Putamen (tissue), 1 donor: ENCODE measurements at places on chromosomes 1 and 21.

- no peak for DNase-seq
These were observed 81.0 kb upstream of the ZBTB18 start for GRCh38 chr1:243970077-243970476.

DNA sequence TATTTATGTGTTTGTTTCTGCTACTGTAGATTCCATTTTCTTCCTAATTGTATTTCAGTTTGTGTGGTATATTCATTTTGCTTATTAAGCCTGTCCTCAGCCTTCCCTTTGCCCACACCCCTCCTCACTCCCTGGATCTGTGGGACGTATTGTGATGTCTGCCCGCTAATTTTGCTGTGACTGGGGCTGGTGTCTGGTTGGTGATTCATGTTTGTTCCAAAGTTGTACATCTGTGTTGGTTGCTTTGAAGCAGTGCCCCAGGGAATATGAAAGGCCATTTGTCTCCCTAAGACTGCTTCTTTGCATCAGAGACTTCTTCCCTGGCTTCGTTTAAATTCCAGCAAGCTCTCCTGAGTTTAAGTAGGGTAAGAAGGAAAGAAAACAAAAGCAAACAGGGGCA, 289.5 kb upstream of the SGIP1 start:
- DNase-seq = peak; percentile 94

- no peak for DNase-seq
These were observed 94.2 kb upstream of the SLC2A1 start for GRCh38 chr1:43052786-43053439.

GRCh38 chr1:29960156-29960755, 723.9 kb downstream of the PTPRU start:
- DNase-seq = no peak

GRCh38 chr1:30752651-30752908, 5.0 kb downstream of the LAPTM5 start:
- DNase-seq = no peak

DNA sequence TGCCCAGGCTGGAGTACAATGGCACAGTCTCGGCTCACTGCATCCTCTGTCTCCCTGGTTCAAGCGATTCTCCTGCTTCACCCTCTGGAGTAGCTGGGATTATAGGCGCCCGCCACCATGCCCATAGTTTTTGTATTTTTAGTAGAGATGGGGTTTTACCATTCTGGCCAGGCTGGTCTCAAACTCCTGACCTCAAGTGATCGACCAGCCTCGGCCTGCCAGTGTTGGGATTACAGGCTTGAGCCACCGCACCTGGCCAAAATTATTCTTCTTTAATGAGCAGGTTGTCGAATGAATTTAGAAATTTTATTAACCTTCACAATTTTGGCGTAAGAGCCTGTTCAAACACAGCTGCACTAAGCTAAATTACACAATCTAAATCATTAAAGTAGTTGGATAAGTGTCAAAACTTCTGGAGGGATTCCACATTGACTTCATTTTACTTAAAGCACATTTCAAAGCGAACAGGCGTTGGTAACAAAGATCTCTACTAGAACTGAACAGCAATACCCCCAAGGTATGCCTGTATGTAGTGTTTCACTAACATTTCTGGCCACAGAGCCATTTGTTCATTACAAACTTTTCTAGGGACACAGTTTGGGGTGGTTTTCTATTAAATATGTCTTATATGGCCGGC, 5.2 kb upstream of the CTH start:
- DNase-seq = no peak

GRCh38 chr21:34715518-34715917, 46.7 kb downstream of the CLIC6 start:
- no peak for DNase-seq

DNA sequence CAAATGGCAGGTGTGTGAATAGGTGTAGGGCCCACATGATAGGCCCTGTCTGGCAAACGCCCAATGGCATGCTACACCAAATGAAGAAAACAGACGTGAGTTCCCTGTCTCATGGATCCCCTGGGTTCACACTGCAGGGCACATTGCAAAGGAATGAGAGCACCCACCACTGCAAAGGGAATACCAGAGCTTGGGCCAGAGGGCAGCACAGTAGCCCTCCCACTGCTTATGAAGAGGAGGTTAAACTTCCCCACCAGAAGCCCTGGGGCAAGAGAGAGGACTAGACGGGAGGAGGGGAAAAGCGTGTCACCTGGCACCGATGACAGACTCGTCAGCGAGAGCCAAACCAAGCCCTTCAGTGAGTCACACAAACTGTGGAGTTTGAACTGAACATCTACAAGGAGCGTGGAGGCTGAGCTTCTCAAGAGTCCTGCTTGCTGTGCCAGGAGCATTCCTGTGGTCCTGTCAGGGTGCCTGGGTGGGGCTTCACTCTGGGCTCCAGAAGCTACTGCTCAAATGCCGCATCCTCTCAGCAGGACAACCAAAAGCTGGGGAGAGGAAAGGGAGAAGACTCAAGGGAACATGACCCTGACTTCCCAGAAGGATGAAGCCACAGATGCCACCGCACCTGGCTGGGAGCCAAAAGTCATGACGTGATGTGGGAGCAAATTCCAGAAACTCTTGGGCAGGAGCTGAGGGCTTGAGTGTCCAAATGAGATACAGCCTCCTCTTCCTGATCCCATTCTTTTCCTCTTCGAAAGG, 61.1 kb downstream of the TOMM20 start:
- DNase-seq = peak; percentile 64

DNA sequence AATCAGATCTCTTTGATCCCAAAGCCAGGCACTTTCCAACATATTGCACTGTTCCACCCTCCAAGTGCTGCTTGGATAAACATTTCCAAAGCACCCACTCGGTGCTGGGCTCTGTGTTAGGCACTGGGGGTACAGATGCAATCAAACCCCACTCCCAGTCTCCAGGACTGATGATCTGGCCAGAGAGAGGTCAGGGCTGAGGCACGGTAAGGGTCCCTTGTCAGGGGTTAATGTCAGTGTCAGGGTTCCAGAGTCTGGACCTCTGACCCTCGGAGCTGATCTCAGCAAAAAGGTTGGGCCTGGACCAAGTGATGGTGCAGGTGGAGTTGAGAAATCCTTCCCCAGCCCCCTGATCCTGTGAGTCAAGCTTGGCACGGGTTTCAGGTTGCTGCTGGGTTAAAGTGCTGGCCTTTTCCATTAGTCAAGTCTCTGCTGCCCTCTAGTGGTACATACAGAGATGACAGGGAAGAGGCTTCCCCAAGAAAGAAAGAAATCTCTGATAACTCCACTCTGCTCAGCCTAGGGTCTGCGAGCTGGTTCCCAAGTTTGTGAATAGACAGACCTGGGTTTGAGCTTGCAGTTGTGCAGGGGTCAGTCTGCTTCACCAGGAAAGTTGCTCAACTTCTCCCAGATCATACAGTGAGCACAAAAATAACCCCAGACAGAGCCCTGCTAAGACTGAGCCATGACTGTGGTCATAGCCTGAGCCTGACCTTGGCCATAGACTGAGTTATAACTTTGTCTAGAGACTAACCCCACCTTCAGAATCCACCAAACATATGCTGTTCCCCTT, 74.6 kb downstream of the DMRTA2 start:
- DNase-seq = peak; percentile 52

DNA sequence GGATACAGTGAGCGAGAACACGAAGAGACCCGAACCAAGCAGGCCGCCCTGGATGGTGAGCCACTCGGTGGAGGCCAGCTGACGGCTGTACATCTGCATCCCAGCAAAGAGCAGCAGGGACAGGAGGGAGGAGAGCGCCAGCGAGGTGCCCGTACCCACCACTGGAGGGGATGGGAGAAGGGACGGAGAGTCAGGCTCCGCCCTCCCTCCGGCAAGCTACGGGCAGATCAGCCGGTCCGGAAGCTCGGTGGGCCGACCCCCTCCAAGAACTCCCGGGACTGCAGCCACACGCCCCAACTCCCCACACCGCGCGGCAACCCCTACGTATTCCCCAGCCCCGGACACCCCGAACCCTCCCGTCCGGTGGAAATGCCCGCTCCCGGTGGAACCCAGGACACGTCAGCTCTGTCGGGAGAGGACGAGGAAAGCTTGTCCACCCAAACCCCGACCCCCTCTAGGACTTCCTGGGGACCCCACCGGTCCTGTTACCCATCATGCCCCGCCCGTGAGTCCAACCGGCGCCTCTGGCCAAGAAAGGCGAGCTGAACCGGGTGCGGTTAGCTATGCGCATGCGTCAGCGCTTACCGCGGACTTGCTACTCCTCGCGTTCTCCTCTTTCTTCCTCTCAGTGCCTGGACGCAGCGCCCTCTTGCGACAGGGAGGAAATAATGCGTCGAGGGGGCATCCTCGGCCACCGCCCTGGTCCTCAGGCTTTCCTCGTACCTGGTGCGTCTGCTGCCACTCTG, at the start of gene KRTCAP2:
Gene KRTCAP2 (minus strand): TSS at position 573 of the 746 bp plus-strand sequence. CDS start 80 bp downstream, at position 493.
- peak; percentile 95 for DNase-seq

- no peak for DNase-seq
These were observed 165.8 kb upstream of the JUN start for GRCh38 chr1:58949551-58950220.

DNA sequence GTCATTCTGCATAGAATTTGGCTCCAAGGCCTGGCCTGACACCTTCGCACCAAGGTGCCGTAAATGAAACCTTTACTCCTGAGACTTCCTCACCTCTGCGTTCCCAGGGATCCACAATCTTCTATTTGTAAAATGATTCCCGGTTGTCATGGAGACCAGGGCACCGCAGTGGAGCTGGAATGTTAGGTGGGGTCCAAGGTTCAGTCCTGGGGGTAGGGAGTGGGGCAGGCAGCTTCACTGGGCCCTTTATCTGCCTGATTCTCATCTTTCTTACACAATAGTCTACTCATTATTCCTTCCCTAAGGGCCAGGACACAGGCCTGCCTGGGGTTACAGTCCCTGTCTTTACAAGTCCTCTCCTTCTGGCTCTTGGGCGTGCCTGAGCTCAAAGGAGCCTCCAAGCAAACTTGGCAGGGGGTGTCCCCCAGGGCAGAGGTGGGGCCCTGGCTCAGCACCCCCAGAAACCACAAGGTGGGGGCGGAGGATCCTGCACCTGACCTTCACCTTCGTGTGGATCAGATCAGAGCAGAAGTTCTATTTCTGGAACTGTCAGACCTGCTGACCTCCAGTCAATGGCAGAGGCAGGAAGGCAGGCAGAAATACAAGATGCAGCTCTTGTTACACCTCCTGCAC, 51.1 kb downstream of the RIPK4 start:
- DNase-seq = no peak

- DNase-seq = no peak
These were observed 1.1 kb downstream of the TOR1AIP1 start for GRCh38 chr1:179883040-179883744.

GRCh38 chr1:233277637-233278606, 17.6 kb downstream of the PCNX2 start:
- no peak for DNase-seq
